Effector memory CD8-positive, alpha-beta T cell (primary cell): ENCODE measurements at places on chromosomes 11 and 22.

- DNase-seq, result no peak
Observed at GRCh38 chr22:17152340-17152739, 6.7 kb downstream of the HDHD5 start.

GRCh38 chr22:45208993-45209838, 31.5 kb downstream of the KIAA0930 start:
- peak; percentile 16 for DNase-seq

GRCh38 chr11:85779956-85780640, 30.8 kb downstream of the SYTL2 start:
- no peak for DNase-seq

DNA sequence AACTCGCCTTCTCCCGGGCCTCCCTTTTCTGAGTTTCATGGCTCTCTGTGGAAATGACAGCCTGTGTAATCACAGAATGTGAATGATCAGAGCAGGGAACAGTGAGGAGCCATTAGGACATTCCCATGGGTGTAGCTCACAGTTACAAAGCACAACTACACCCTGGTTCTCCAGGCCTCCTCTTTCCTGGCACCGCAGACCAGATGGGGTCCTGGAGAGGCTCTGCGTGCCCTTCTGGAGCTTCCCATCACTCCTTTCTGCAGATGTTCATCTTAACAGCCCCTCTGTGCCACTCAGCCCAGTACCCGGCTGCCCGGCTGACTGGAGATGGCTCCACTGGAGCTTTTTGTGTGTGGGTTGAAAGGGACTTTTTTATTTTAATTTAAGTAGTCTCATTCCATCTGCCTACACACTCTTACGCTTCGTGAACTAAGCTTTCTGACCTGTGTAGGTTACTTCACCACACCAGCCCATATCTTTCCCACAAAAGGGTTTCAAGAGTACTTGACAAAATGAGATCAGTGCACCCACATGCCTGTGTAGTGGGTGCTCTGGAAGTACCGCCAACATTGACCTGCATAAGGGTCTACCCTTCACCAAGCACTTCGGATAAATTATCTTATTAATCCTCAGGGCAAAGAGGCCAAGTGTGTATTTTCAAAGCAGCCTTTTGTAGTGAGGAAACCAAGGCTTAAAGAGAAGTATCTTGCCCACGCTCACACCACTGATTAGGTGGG, 29.8 kb downstream of the SREBF2 start:
- DNase-seq, result no peak

DNA sequence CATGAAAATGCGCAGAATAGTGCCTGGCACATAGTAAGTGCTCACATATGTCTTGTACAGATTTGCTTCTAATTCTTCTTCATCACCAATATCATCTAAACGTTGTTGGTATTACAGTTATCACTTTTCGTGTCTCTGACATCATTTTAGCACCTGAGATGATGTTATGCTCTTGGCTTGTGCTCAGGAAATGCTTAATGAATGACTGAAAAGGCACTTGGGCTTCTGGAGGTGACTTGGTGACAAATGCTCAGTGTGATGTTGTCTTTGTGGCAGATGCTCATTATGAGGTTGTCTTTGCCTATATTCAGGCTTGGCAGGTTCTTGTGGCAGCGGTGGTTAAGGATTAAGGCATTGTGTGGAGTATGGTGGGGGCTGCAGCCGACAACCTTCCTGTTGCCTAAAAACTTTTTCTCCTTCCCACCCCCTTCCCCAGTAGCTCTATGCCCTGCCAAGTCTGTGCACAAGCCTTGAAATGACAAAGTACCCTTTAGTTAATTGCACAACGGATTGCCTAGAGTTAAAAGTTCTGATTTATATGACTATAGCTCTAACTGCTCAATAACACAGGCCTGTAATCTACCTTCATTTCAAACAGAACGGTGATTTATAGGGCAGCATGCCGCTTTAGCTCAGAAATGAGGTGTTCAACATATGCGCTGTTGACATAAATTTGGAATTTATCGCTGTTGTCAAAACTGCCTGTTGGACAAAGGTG, 82.5 kb downstream of the ZBTB16 start:
- no peak for DNase-seq

GRCh38 chr22:31602259-31602952, 59.6 kb downstream of the PISD start:
- no peak for DNase-seq

DNA sequence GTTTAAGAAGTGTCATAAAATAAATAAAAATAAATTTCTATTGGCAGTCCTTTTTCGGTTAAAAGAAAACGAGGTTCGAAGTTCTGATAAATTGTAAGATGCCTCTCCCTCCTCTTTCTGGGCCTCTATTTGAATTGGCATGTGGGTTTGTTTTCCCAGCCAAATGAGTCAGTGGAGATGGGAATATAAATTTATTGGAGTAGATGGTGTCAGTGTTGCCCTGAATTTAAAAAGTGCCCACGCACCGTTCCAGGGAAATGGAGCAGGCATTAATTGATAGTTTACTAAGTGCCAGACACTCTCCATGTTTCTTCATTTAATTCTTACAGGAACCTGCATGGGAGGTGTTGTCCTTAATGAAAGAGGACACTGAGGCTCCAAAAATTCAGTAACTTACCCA, 119.2 kb downstream of the FEZ1 start:
- DNase-seq, result no peak

GRCh38 chr11:95919514-95919913, 4.4 kb downstream of the MTMR2 start:
- DNase-seq, result no peak

GRCh38 chr11:2346014-2346413, 31.1 kb upstream of the CD81 start:
- no peak for DNase-seq

GRCh38 chr11:43687120-43687791, 6.7 kb downstream of the HSD17B12 start:
- DNase-seq, result no peak
